ENCODE measurements at places on chromosomes 6 and 20.

GRCh38 chr6:133741375-133741861 lies 147.5 kb upstream of the TCF21 start:
- H3K36me3 ChIP-seq, result no peaks in the 10 kb centered on the region
- H3K4me1 ChIP-seq, result no peaks in the 10 kb centered on the region
- DNase-seq, result peak; percentile 24
- H3K4me3 ChIP-seq, result no peak overlapping the region
- H3K27ac ChIP-seq, result no peak overlapping the region

DNA sequence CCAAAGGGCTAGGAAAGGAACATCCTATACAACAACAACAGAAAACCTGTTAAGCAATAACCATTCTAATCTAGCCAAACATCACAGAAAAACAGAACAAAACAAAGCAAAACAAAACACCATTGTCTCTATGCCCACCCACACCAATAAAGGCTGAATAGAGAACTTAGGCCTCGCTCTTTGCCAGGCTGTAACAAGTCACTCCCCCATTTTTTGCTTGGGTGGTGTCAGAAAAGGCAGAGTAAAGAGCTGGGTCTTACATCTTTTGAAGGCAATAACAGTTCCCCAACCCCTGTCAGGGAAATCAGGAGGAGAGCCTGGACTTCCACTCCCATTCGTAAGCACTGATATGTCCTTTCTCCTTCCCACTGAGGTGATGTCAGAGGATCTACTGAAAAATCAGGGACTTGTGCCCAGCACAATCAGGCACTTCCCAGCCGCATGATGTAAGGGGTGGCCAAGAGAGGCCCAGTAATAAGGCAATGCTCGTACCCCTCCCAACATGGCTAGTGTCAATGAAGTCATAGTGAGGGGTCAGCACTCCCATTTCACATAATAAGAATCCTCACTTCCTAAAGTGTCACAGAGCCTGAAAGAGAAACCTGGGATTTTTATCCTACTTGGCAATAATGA lies 31.0 kb downstream of the THEMIS start:
- H3K27ac ChIP-seq, result no peak overlapping the region
- H3K27me3 ChIP-seq, result no peaks in the 10 kb centered on the region
- H3K4me1 ChIP-seq, result no peaks in the 10 kb centered on the region
- DNase-seq, result peak; percentile 17

DNA sequence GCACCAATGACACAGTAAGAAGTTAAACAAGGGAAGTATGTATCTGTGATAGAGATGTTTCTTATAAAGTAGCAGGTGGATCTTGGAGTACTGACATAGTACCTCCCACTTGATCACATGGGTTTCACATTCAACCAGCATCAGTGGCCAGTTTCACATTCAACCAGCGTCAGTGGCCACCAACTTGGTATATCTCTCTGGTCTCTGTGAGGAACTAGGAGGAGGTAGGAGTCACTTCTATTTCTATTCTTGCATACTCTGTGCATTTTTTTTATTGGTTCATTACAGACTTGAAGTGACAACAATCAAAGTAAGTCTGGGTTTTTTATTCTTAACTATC lies 200.3 kb upstream of the SIM1 start:
- H3K27ac ChIP-seq, result no peak overlapping the region
- no peaks in the 10 kb centered on the region for H3K36me3 ChIP-seq
- no peaks in the 10 kb centered on the region for H3K27me3 ChIP-seq

DNA sequence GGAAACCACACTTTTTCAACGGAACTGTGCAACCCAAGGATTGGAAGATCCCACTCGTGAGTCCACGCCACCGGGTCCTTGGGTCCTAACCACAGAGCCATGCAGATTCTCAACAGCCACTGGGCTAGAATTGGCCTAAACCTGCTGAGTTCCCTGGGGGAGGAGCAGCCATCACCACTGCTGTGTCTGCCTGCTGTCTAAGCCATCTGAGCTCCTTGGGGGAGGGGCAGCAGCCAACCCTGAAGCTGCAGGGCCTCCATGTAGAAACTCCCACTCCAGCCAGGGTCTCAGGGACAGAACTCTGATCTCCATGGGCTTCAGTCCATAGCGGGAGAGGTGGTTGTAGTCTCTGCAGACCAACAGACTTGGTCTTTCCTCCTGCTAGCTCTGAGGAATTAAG lies 154.6 kb upstream of the VGLL2 start:
- peak; percentile 3 for DNase-seq
- H3K27me3 ChIP-seq, result no peaks in the 10 kb centered on the region
- H3K36me3 ChIP-seq, result no peaks in the 10 kb centered on the region
- no peak overlapping the region for H3K4me3 ChIP-seq
- H3K27ac ChIP-seq, result no peak overlapping the region

Measured in mesendoderm (in vitro differentiated cells).